ENCODE measurements at places on chromosomes 6 and 20.
A peak's percentile ranks its signal among the peaks of the same experiment; 100 is the strongest.

DNA sequence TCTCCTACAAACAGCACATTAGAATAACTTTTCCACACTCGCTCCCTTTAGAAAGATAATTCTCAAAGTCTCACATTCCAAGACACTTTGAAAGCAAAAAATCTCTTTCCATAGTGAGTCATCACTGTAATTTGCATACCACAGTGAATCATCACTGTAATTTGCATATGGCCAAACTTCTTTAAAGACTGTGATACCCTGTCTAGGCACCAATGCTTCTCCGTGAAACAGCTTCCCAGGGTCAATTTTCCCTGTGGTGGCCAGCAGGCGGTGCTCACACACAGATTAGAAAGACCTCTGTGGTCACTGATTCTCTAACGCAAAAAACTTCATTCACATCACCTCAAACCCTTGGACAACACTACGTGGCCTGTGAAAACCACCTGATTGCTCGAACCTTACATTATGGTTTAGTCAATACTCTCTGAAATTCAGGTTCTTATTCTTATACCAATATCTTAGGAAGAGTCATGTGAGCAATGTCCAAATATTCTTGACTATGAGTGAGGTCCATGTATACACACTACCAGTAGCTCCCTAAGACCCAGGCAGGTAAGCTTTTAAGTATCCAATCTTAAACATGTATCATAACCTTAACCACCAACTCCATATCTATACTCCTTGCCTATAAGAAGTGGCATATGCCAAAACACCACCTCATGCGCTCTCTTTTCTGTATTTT lies 78.5 kb upstream of the PHACTR1 start:
- DNase-seq: peak; percentile 80

DNA sequence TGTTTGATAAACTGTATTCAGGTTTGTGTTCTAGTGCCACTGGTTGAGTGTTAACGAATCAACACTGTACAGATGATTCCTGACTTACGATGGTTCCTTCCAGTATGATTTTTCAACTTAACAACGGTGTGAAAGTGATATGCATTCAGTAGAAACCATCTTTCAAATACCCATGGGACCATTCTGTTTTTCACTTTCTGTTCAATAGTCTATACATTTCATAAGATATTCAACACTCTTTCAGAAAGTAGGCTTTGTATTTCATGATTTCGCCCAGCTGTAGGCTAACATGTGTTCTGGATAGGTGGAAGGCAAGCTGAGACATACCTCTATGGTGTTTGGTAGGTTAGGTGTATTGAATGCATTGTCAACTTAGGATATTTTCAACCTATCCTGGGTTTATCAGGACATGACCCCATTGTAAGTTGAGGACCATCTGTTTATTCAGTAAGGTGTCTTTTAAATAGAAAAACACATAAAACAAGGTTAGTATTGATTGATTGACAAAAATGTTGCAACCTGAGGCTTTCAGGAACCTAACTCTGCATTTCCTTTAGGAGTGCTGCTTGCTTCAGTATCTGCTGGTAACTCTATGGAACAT lies 32.3 kb downstream of the SYNJ2 start:
- no peak for DNase-seq

DNA sequence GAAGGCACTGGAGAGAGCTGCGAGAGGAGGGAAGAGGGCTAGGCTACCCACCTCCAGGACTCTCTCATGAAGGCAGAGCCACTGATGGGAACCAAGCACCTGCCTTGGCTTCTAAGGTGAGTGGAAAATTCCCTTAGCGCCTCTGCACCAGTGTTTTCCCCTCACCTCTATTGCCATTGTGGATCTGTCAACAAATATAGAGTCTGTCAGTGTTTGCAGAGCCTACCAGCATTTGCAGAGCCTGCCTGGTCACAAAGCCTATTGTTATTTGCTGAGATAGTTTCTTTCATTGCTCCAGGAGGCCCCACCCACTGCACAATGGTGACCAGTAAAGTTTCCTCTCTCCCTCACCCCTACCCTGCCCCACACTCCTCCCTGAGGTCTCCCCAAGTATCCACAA lies 141.9 kb downstream of the MRPL14 start:
- no peak for DNase-seq

DNA sequence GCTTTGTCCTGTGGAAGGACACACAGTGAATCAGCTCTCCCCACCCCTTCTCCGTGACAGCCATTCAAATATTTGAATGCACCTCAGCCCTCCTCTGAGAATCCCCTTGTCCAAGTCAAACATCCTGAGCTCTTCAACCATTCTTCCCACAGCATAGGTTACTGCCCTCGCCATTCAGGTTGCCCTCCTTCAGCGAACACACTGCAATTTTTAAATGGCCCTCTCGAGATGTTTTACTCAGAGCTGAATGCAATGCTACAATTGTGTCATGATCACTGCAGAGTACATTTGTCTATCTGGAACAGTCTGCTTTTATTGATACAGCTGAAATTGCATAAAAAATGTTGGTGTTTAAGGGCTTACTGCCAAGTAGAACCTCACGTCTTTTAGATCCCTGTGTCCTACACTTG lies 48.9 kb downstream of the SLC2A12 start:
- no peak for DNase-seq

GRCh38 chr6:169008641-169009257 lies 244.9 kb downstream of the THBS2 start:
- DNase-seq: no peak

DNA sequence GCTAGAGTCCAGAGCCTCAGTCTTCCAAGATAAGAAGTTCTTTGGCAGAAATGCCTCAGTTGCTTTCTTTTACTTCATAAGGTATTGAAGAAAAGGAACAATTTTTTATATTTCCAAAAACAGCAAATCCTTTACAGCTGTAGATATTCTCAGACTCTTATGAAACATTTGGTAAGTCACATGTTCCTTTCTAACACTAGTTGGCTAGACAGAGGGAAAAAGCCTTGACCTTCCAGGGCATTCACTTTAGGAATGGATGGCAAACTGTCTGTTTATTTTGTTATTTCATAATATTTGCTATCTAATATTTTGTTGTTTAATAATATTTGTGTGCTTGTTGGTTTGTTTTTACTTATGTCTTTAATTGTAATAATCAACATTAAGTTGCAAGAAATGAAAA lies 140.8 kb downstream of the PTPRK start:
- no peak for DNase-seq

- DNase-seq: no peak
Observed at GRCh38 chr6:19759117-19759880, 77.9 kb upstream of the ID4 start.

GRCh38 chr6:40516429-40516828 lies 70.7 kb downstream of the LRFN2 start:
- no peak for DNase-seq

DNA sequence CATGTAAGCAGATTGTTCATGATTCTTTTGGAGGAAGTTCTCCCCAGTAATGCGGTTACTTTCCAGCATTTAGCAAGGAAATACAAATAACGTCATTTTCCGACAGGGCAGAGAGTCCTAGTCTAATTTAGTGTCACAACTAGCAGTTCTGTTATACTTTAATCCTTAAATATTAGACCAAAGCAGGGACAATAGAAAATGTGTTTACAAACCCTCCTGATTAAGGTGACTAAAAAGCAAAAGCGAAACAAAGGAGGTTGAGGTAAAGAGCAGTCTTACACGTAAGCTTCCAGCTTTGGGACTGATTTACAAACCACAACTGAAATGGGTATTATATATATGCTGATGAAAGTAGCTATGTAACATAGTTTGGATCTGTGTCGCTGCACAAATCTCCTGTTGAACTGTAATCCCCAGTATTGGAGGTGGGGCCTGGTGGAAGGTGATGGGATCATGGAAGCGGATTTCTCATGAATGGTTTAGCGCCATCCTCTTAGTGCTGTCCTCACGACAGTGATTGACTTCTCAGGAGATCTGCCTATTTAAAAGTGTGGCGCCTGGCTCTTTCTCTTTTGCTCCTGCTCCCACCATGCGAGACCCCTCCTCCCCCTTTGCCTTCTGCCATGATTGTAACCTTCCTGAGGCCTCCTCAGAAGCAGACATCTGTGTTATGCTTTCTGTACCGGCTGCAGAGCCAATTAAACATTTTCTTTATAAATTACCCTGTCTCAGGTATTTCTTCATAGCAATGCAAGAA lies 81.9 kb downstream of the PLCB1 start:
- DNase-seq: peak; percentile 69

DNA sequence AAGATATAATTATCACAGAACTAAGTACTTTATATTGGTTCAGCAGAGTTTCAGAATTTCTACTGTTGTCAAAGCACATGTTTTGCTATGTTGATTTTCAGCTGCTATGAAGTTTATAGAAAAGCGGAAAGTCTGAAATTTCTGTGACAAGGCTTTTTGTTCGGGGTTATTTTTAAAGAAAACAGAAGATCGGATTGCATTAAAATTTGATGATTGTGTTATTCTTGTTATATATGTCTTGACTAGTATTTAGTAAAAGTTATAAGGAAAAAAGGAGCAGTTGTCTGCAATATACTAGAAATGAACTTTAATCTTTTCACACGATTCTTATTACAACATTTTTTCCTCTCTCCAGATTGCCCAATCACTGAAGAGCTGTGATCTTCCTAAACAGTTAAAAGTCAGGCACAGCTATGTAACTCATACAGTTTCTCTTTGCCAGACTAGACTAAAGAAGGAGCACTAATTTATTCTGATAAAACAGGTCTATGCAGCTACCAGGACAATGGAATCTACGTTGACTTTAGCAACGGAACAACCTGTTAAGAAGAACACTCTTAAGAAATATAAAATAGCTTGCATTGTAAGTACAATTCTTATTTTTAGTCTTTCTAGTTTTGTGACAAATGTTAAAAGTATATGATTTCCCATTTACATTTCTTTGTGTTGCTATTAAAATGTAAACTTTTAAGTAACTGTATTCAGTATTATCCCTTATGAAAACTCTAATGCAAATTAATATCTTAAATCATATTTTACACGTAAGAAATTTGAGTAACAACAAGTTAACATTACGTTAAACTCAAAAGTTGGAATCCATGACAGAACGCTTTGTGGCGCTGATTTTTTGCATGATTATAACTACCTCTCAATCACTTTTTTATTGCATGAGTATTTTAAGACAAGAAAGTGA lies at the start of gene ENPP3:
Gene ENPP3, plus strand, starts transcription at position 423 of the 913 bp plus-strand sequence. Its CDS starts 83 bp downstream, at position 506.
- no peak for DNase-seq

DNA sequence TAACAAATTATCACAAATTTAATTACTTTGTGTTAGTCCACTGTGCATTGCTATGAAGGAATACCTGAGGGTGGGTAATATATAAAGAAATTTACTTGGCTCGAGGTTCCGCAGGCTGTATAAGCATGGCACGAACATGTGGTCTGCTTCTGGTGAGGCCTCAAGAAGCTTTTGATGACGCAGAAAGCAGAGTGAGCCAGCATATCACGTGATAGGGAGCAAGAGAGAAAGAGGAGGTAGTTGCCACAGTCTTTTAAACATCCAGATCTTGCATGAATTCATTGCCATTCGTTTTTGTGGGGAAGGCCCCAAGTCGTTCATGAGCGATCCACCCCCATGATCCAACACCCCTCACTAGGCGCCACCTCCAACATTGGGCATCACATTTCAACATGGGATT lies 733.7 kb downstream of the GRIK2 start:
- no peak for DNase-seq

- peak; percentile 14 for DNase-seq
Observed at GRCh38 chr20:37777012-37777950, 83.5 kb downstream of the CTNNBL1 start.

DNA sequence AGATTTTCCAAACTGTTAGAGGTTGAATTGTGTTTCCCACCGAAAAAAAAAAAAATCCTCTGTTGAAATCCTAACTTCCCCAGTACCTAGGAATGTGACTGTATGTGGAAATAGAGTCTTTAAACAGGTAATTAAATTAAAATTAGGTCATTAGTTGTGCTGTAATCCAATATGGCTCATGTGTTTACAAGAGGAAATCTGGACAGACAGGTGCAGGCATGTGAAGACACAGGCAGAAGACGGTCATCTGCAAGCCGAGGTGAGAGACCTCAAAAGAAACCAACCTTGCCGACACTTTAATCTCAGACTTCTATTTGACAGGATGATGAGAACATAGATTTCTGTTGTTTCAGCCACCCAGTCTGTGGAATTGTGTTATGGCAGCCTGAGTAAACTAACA lies 28.6 kb upstream of the EZR start:
- no peak for DNase-seq

DNA sequence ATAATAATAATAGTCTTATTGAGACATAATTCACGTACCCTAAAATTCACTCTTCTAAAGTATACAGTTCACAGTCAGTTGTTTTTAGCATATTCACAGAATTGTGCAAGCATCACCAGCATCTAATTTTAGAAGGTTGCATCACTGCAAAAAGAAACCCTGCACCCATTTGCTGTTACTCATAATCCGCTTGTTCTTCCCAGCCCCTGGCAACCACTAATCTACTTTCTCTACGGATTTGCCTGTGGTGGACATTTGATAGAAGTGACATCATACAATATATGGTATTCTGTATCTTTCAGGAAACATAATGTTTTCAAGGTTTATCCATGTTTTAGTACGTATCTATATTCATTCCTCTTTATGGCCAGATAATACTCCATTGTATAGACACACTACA lies 41.5 kb upstream of the FAM184A start:
- no peak for DNase-seq

- DNase-seq: no peak
Observed at GRCh38 chr6:92710048-92710447, 709.3 kb downstream of the EPHA7 start.

Data from WERI-Rb-1 (cell line).